ENCODE measurements at places on chromosomes 7 and 10.

- no peak for DNase-seq
These were observed 435.8 kb downstream of the NRG3 start for GRCh38 chr10:82310839-82311238.

DNA sequence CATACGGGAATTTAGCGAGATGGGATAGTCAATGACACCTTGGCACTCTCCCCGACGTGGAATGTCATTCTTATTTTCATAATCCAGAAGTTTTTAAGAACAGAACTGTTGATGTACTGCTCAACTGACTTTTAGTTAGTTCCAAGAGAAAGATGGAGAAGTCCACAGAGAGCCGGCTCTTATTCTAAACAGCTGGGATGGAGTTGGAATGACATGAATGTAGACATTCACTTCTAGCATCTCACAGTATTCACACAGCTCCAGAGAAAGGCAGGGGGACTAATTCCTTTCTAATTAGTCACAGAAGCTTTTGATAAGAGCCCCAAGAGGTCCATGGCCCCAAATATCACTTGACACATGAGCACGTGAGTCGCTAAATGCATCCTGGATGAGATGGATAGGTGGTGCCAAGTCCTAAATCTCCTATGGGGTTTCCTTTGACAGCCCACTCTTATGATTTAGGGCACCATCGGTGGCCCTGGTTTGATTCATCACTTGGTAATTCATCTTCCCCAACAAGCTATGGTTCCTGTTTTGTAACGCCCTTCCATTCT, 420.3 kb upstream of the AUTS2 start:
- no peak for DNase-seq

DNA sequence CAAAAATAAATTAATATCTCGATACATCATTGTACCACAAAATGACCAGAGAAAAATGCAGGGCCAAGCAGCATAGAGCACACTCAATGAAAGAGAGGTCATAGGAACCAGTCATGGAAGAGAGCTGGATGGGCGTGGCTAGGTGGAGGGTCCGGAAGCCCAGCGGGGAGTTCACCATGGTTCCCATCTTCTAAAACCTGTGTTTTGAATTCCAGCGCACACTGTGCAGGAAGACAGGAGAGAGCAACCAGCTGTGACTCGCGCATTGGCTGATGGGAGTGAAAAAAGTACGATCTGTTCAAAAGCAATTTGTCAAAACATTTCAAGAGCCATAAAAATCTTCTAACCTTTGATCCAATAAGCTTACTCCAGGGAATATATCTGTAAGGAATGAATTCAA, 125.2 kb upstream of the NANOS1 start:
- peak; percentile 5 for DNase-seq

DNA sequence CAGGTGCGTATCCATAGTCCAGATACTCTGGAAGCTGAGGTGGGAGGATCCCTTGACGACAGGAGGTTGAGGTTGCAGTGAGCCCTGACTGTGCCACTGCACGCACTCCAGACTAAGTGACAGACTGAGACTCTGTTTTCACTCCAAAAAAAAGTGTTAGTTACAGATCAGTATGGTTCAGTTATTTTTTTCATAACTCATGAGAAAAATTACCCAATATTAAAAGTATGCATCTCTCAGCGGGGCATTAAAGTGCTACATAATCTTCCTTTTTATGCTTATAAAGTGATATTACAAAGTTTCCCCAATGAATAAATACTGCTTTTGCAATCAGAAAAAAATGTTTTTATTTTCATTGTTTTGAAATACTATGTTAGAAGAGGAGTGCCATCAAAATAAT, 147.9 kb downstream of the ZNF438 start:
- DNase-seq, result no peak

DNA sequence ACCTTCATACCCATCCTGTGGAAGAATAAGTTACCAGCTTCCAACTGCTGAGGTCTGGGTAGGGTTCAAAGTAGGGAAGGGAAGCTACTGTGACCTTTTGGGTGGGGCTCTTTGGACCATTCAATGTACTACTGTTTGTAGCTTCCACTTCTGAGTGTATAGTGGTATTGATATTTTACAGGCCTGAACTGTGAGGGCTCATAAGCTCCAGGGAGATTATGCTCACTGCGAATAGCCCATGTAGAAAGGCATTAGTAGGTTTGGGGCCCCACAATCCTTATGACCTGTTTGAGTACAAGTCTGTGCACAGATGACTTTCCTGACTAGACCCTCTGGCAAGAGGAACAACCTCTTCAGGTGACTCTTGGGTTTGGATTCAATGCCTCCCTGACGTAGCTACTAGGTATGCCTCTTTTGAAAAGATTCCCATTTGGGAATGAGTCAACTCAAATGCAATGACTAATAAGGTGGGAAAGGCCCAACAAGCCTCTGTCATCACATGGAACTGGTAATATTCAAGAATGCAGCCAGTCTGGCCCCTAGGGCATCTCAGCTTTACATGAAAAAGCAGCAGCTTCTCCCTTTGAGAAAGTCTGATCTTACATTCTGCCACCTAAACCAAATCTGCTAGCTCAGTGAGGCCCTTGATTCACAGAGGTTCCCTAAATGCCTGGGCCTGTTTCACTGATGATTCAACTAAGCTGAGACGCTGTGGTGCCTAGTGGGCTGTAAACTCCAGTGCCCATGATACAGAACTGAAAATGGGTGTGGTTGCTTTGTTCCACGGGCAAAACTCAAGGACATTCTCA, 79.8 kb downstream of the ABI1 start:
- no peak for DNase-seq
